ENCODE measurements at places on chromosomes 4 and X. TPM values are rescaled to one million over a fixed set of nuclear protein-coding genes. Genes with fewer than 3 reads are reported as not detected.

FGF2 gene
- total RNA-seq: 19.1 TPM

GPRASP2 gene
- total RNA-seq: 8.2 TPM

COX7B gene
- total RNA-seq: 261 TPM

UGT2B11 gene
- not detected for total RNA-seq

NRK gene
- total RNA-seq: under 0.01 TPM

EFNB1 gene
- total RNA-seq: 127 TPM

TLR10 gene
- under 0.01 TPM for total RNA-seq

TRMT2B gene
- total RNA-seq: 12.3 TPM

ADH1B gene
- not detected for total RNA-seq

DCAF16 gene
- 24.2 TPM for total RNA-seq

FGF16 gene
- total RNA-seq: not detected

RASSF6 gene
- total RNA-seq: 10.6 TPM

PDCL2 gene
- total RNA-seq: 0.34 TPM

GPC3 gene
- 1.9 TPM for total RNA-seq

DCAF12L2 gene
- total RNA-seq: not detected

PRKG2 gene
- 5.1 TPM for total RNA-seq

COL4A5 gene
- 58.4 TPM for total RNA-seq

MAN2B2 gene
- total RNA-seq: 30.4 TPM

CRMP1 gene
- under 0.01 TPM for total RNA-seq

SPATA4 gene
- 0.14 TPM for total RNA-seq

TLR6 gene
- total RNA-seq: 0.50 TPM

POU3F4 gene
- total RNA-seq: not detected

PAGE1 gene
- not detected for total RNA-seq

CFI gene
- not detected for total RNA-seq

MAGED4B gene
- 0.57 TPM for total RNA-seq

GUCY1B1 gene
- total RNA-seq: 1.4 TPM

PAGE2B gene
- total RNA-seq: not detected

NPNT gene
- total RNA-seq: 19.7 TPM

ATP7A gene
- total RNA-seq: 10.5 TPM

TMSB15C gene
- 1.9 TPM for total RNA-seq

SRPK3 gene
- total RNA-seq: under 0.01 TPM

SLITRK4 gene
- not detected for total RNA-seq

NSG1 gene
- 15.3 TPM for total RNA-seq

HS3ST1 gene
- total RNA-seq: 14.2 TPM

SPANXA1 gene
- not detected for total RNA-seq

AKAP4 gene
- not detected for total RNA-seq

CFAP47 gene
- 0.07 TPM for total RNA-seq

Data from nasal cavity respiratory epithelium epithelial cell of viscerocranial mucosa (primary cell).